ENCODE measurements at places on chromosomes 4 and X.

GRCh38 chr4:142713282-142714030, 132.6 kb downstream of the INPP4B start:
- DNase-seq = no peak

- no peak for DNase-seq
These were observed 39.0 kb downstream of the FRMD7 start for GRCh38 chrX:132088864-132089263.

DNA sequence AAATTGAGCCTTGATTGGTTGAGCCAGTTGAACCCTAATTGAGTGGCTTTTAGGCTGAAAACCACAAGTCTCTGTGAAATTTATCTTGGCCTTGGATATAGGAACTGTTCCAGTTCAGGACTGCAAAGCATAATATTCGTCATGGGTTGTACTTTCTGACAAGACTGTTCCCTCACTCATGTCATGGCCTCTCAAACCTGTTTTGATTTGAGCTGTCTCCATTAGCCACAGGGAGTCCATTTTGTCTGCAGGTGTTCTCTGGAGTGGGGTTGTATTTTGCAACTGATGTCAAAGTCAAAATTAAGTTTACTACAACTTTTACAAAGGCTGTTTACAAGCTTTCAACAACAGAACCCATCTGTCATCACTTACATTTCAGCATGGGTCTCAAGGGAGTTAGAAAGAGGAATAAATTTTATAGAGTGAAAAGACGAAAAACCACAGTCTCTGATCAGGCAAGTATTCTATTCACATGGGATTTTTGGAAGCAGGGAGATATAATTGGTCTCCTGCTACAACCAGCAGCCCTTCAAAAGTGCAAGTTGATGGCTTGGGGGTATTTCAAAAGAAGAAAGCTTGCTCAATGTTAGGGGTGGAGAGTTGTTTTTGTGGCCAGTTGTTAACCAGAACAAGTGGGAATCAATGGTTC, 1716.3 kb downstream of the C4orf33 start:
- no peak for DNase-seq

GRCh38 chr4:8282742-8283141, 13.2 kb downstream of the HTRA3 start:
- no peak for DNase-seq

GRCh38 chr4:2416564-2417225, 1.8 kb downstream of the ZFYVE28 start:
- DNase-seq = no peak

GRCh38 chr4:123661080-123661737, 264.6 kb downstream of the SPRY1 start:
- no peak for DNase-seq

DNA sequence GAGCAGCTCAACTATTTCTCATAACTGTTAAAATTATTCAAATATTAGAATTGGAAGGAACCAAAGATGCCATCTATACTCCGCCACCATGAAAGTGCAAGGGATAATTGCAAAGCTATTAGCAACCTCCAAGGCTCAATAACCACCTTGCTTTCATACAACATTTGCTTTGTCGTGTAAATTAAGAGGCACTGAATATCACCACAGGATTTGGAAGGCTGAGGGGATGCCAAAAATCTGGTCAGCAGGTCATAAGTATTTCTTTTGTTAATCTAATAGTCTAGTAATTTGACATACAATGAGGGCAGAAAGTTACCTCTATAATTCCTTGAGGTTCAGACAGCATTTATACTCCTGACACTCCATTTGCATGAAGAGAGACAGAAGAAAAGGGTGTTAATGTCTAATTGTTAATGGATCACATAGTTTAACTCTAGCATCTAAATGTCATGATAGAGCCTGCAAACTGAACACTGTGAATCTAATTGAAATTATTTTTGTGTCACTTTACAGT, 200.9 kb upstream of the DIAPH2 start:
- DNase-seq = no peak

DNA sequence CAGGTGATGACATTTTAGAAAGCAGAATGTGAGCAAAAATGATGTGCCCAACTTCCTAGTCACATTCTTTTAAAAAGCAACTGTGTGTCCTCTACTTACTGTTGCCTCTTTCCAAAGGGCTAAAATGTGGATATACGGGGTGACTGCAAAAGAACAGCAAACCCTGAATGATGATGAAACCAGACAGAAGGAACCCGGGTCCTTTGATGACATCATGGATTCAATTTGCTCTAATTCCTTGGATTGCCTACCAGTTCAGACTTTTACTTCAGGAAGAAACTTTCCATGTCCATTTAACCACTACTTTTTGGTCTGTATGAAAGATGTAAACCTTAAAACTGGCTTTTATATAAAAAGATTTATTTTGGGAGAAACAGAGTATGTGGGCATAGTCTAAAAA, 190.9 kb upstream of the MAB21L2 start:
- no peak for DNase-seq
